Caudate nucleus (tissue), 63 donors: ENCODE measurements at places on chromosomes 3 and 15.

- DNase-seq, result peak; percentile 16
Measured at GRCh38 chr3:167406876-167407492, 26.9 kb upstream of the ZBBX start.

DNA sequence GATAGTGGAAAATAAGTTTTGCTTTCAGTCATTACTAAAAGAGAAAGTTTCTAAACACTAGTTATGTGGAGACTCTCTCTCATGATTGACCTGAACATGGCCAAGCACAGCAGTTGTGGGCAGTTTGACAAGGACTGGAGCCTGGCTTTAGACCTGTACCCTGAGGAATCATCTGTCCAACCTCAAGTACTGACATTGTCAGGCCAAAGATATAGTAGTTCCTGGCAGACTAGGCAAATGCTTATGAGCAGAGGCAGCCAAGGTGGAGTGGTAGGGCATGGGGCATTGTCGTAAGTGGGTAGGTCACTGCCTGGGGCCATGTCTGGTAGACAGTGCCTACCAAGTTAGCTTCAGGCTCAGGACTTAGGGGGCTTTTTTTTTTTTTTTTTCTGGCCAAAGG, 20.9 kb downstream of the PLAAT1 start:
- DNase-seq, result no peak

DNA sequence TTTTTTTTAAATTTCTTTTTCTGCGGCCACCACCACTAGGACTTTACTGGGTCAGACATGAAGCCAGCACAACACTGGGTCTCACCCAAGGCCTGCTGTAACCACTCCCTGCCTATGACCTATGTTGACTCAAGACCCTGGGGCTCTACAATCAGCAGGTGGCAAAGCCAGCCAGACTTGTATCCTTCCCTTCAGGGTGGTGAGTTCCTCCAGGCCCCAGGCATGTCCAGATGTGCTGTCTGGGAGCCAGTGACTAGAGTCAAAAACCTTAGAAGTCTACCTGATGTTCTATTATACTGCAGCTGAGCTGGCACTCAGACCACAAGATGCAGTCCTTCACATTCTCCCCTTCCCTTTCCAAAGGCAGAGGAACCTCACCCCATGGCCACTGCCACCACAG, 31.6 kb upstream of the CLDN18 start:
- no peak for DNase-seq

GRCh38 chr15:27670486-27671209, 428.5 kb downstream of the OCA2 start:
- no peak for DNase-seq

- no peak for DNase-seq
Measured at GRCh38 chr3:189914799-189915198, 205.9 kb downstream of the P3H2 start.

- DNase-seq, result no peak
Measured at GRCh38 chr15:78810003-78810361, 1.3 kb downstream of the ADAMTS7 start.

- no peak for DNase-seq
Measured at GRCh38 chr3:174973465-174973864, 114.3 kb downstream of the NAALADL2 start.

GRCh38 chr3:15819576-15819975, 21.8 kb upstream of the ANKRD28 start:
- no peak for DNase-seq

GRCh38 chr3:168570404-168571155, 474.9 kb upstream of the GOLIM4 start:
- no peak for DNase-seq

GRCh38 chr15:84702961-84703482, 12.9 kb downstream of the SEC11A start:
- no peak for DNase-seq

GRCh38 chr3:66353530-66353929, 132.7 kb downstream of the SLC25A26 start:
- DNase-seq, result no peak

DNA sequence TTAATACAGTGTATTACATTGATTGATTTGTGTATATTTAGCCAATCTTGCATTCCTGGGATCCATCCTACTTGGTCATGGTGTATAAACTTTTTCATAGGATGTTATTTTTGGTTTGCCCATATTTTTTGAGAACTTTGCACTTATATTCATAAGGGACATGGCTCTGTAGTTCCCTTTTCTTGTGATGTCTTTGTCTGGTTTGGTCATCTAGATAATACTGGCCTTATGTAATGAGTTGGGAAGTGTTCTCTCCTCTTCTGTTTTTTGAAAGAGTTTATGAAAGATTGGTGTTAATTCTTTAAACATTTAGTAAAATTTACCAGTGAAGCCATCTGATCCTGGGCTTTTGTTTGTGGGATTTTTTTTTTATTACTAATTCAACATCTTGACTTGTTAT, 9.6 kb downstream of the CHST13 start:
- DNase-seq, result no peak

DNA sequence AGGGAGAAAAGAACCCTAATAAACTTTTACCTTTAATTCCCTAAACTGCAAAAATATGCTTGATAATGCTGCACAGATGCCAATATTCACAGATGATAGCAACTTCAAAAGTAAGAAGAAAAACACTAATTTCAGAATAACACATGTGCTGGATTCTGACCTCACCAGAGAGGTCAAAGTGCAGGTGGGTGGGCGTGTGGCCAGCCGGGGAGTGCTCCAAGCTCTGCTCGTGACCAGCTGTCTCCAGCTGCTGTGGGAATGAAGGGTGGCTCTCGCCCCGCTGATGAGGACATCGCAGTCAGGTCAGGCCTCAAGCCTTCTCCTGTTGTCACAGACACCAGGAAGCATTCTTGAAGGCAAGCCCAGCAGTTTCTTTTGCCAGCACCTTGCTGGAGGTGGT, 57.1 kb downstream of the ADAMTS17 start:
- DNase-seq, result no peak

- DNase-seq, result no peak
Measured at GRCh38 chr3:55711646-55712045, 224.5 kb upstream of the WNT5A start.

DNA sequence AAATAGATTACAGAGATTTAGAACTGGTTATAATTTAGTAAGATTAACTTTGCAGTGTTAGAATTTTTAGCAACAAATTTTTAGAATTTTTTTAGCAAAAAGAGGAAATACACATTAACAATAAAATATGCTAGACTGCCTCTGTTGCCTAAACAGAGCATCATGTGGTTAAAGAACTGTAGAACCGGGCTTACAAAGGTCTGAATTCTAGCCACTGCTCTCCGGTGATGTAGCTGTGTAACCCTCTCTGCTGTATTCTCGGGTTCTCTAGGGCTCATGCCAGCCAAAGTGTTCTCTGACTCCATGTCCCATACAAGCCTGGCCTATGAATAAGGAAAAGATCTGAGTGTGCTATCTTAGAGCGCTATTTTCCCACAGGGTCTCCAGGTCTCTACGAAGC, 2.9 kb upstream of the P2RY12 start:
- DNase-seq, result no peak

- DNase-seq, result no peak
Measured at GRCh38 chr3:125398952-125399351, 23.8 kb upstream of the ZNF148 start.

DNA sequence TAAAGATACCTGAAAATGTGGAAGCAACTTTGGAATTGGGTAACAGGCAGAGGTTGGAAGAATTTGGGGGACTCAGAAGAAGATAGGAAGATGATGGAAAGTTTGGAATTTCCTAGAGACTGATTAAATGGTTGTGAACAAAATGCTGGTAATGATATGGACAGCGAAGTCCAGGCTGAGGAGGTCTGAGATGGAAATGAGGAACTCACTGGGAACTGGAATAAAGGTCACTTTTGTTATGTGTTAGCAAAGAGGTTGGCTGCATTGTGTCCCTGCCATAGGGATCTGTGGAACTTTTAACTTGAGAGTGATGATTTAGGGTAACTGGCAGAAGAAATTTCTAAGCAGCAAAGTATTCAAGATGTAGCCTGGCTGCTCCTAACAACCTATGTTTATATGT, 13.0 kb downstream of the MITF start:
- DNase-seq, result no peak
